Activated CD4-positive, CD25-positive, alpha-beta regulatory T cell treated with anti-CD3 and anti-CD28 coated beads, Interleukin-2, amount 50 U/mL, for 16 hours (primary cell): ENCODE measurements at places on chromosomes 1 and 21.

- DNase-seq: no peak
Measured at GRCh38 chr1:20555758-20556120, 3.4 kb downstream of the FAM43B start.

DNA sequence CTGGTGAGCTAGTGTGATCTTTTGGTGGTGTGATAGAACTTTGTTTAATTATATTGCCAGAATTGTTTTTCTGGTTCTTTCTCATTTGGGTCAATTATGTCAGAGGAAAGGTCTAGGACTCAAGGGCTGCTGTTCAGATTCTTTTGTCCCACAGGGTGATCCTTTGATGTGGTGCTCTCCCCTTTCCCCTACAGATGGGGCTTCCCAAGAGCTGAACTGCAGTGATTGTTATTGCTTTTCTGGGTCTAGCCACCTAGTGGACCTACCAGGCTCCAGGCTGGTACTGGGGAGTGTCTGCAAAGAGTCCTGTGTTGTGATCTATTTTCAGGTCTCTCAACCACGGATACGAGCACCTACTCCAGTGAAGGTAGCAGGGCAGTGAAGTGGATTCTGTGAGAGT lies 25.9 kb upstream of the CD84 start:
- no peak for DNase-seq

- no peak for DNase-seq
Measured at GRCh38 chr1:180609643-180610555, 21.9 kb upstream of the XPR1 start.

GRCh38 chr1:167371030-167371429 lies 147.3 kb downstream of the CD247 start:
- DNase-seq: no peak

GRCh38 chr1:168104535-168104934 lies 32.2 kb downstream of the GPR161 start:
- DNase-seq: no peak

DNA sequence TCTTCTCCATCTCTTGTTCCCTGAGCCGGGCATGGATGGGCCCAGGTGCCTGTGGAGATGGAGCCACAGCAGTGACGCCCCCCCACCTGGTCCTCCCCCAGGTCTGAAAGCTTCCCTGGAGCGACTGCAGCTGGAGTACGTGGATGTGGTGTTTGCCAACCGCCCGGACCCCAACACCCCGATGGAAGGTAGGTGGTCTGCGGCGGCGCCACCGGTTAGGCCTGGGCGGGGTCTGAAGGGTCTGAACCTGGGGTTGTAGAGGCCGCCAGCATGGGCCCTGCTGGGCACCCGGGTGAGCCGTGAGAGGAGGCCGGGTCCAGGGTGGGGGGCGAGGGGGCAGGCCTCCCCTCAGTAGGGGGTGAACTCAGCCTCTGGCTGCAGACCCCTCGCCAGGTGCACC lies 44.6 kb downstream of the KCNAB2 start:
- DNase-seq: no peak

- DNase-seq: no peak
Measured at GRCh38 chr1:65952696-65953095, 160.0 kb downstream of the PDE4B start.

DNA sequence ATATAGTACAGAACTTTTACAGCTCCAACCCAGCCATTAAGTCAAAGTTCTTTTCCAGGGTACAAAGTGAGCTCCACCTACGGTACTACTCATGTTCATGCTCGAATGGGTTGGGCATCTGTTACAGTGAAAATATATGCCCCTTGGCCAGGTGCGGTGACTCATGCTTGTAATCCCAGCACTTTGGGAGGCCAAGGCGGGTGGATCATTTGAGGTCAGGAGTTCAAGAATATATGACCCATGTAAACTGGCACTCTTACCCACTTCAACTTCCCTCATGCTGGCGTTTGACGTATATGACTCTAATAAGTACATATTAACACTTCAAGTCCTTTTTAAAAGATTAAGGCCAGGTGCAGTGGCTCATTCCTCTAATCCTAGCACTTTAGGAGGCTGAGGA lies 71.3 kb upstream of the PKN2 start:
- DNase-seq: no peak

GRCh38 chr21:26125433-26126167 lies 45.0 kb downstream of the APP start:
- no peak for DNase-seq

- no peak for DNase-seq
Measured at GRCh38 chr1:174839211-174839610, 160.5 kb upstream of the CACYBP start.

- no peak for DNase-seq
Measured at GRCh38 chr1:6484826-6485167, 6.7 kb downstream of the PLEKHG5 start.

DNA sequence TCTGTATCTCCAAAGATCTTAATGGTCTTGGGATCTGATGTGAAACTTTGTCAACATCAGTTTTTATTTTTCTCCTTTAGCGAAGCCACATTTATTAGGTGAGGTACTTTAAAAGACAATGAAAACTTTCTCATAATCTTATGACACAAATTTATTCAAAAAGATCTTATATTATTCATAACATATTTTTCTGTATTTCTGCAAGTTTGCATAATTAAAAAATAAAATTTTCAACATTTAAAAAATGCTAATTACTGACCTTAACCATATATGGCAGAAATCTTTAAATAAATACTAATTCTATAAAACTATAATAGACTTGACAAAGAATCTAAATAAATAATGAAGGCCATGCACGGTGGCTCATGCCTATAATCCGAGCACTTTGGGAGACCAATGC lies 72.5 kb downstream of the PRPF38A start:
- DNase-seq: no peak

GRCh38 chr1:181416268-181416860 lies 67.0 kb upstream of the CACNA1E start:
- no peak for DNase-seq

DNA sequence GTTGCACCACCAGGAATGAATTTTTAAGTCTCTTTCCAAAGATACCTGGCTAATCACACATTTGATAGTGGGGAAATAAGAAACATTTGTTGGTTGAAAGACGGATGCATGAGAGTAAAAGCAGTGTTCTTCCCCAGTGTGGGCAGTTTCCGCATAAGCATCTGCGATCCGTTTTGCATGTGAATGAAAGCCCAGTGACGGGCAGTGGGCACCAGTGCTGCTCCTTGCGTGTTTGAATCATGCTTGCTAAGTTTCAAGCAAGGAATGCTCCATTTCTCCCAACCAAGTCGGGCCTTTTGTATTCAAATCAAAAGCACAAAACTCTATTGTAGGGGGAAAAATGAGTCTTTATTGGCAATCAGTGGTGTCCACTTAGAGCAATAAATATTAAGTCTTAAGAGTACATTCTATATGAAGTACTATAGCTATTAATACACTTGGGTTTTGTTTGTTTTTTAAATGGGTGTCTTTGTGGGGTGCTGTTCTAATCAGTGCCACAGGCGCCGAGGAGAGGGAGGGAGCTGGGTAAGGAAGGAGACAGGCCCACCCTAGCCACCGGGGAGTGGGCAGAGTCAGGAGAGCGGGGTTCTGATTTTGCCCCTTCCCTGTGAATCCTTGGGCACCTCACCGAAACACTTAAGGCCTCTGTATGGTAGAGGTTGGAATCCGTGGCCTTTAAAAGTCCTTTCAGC lies 750 bp upstream of the PTGFRN start:
- DNase-seq: no peak

DNA sequence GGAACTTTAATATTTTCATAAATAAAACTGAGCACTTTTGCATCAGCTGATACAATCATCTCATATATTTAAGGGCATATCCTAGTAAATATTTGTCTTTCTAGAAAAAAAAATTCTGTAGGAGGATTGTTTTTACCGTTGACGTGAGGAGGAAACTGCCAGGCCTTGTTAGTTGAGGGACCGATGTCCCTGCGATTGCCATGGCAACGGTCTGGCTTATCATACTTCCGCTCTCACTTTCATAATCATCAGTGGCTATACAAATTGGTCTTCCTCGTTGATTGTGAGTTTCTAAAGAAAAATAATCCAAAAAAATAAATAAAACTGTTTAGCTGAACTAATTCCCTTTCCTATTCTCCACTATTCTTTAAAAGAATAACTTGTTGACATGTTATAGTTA lies 69.3 kb upstream of the ANGPTL3 start:
- DNase-seq: no peak

- no peak for DNase-seq
Measured at GRCh38 chr21:42248241-42248640, 29.3 kb downstream of the ABCG1 start.

DNA sequence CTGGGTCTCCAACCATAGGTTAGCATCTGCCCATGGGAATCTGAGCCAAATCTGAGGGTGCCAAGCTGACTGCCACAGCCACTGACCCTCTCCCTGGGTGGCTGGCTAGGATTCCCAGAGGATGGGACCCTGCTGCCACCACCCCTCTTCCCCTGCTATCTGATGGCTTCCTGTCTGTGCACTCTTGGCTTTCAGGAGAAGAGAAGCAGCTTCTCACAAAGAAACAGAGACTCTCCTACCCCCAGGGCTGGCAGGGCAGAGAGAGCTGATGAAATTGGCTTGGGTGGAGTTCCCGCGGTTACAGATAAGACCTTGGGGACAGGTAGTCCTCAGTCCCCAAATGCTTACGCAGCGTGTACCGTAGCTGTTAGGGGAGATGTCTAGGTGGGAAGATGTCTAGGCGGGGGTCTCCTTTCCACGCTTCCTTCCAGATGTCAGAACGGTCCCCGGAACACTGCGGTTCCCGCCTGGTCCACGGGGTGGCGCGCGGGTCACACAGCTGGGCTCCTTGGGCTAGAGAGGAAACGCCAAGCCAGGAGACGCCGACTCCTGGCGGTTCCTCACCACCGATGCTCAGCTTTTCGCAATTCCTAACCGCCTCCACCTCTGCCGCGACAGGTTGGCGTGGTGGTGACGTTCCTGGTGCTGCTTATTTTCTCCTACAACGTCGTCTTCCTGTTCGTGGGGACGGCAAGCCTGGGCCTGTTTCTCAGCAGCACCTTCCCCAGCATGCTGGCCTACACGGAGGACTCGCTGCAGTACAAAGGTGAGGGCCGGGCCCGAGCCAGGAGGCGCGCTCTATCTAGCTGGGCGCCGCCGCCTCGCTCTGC lies 40.1 kb downstream of the ELK4 start:
- DNase-seq: peak; percentile 76

DNA sequence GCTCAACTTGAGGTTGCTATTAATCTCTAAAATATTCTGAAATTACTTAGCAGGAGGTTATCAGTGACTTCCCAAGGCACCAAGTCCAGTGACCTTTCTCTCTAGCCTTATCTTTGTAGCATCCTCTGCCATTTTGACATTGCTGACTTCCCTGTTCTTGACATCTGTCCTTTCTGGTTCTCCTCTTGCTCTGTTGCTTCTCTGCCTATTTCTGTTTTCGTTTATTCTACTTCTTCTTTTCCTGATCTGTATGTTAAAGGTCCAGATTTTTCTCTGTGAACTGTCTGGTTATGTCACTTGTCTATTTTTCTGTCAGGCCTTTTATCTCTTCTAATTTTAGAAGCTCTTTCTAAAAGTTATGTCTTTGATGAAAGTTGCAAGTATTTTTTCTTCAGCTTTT lies 178.8 kb downstream of the VPS13D start:
- no peak for DNase-seq

DNA sequence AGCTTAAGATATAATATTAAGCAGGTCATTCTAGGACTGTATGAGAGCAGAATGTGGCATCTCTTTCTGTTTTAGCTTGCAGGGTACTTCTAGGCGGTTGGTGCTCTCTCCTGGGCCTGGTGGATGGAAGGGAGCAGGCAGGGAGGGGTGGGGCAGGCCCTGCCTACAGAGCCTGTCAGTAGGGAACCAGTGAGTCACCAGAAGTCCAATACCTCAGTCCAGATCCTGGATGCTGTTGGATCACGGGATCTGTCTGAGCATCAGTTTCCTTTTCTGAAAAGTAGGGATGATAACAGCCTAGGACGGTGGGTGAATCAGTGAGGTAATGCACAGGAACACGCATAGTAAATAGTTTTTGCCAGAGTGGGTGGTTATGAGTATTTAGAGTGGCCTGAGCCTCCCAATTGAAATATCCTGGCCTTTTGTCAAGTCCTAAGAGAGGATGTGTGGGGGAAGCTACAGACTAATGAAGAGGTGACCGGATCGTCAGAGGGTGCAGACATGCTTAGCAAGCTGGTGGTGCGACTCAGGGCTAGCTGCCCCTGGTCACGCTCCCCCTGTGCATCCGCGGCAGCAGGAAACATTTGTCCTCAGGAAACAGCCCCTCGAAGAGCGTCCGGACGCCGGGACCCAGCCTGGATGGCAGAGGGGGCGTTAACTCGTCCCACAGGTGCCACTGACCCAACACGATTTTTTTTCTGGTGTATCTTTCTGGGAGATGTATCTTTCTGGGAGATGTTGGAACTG lies 23.9 kb downstream of the NAV1 start:
- DNase-seq: no peak

GRCh38 chr1:71031426-71031825 lies 16.2 kb downstream of the PTGER3 start:
- DNase-seq: no peak

DNA sequence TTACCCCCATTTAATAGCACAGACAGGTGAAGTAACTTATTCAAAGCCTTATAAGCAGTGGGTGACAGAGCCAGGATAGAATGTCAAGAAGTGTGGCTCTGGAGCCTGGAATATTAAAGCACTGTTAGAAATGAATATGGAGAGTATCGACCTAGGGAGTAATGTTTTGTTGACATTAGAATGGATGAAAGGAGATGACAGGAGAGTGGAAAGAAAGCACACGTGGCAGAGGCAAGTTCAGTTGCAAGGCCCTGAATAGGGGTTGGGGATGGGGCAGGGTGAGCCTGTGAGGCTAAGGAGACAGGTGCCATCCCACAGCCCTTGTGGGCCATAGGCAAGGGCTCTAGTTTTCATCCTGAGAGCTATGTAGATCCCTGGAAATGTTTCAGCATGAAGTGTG lies 125.5 kb upstream of the PLXNA2 start:
- no peak for DNase-seq

GRCh38 chr1:230868736-230869385 lies 540 bp upstream of the C1orf198 start:
- no peak for DNase-seq

DNA sequence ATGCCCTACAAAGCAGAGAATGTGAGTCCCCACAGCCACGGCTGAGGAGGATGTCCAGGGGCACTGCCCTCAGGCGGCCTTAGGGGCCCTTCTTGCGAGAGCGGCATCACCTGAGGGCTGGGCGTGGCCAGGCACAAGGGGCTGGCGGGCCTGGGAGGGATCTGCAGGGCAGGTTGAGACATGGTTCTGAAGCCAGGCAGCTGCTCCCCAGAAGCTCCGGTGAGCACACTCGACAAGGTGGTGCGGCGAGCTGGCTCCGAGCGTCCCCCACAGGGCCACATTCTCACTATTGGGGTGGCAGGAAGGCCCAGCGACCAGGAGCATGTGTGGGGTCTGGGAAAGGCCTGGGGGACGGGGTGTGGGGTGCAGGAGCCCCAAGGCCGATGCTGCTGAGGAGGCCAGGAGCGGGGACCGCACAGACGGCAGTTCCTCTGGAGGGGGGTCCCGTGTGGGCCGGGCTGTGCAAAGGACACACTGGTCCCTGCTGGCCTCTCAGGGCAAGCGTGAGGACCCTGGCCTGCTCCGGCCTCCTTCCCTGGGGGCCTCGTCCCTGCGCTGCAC lies 47.2 kb downstream of the MORN1 start:
- no peak for DNase-seq
